Left renal pelvis (tissue), 4 donors: ENCODE measurements at places on chromosomes 1 and 21. TPM values are rescaled to one million over a fixed set of nuclear protein-coding genes. Genes with fewer than 3 reads are reported as not detected.

DNA sequence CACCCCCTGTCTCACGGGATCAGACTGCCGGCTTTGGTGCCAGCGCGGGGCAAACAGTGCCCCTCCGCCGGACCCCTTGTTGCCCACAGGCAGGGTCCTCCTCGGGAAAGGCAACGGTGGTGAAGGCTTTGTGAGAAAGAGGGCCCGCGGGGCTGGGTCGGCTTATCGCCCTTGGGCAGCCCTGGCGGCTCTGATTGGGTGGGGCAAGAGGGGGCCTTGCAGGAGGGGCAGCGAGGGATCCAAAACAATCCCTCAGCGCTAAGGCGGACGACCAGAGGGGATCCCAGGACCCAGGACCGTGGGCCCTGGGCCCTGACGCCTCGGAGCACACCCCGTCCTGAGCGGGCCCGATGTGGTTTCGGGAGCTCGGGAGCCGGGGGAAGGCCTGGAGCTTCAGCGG is 3.9 kb upstream of the ZNF678 start:
- DNase-seq: no peak

DNA sequence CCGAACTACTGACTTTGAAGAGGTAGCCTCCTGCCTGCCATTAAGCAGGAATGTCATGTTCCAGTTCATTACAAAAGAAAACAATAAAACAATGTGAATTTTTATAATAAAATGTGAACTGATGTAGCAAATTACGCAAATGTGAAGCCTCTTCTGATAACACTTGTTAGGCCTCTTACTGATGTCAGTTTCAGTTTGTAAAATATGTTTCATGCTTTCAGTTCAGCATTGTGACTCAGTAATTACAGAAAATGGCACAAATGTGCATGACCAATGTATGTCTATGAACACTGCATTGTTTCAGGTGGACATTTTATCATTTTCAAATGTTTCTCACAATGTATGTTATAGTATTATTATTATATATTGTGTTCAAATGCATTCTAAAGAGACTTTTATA is 159.8 kb upstream of the SGIP1 start:
- no peak for DNase-seq

DNA sequence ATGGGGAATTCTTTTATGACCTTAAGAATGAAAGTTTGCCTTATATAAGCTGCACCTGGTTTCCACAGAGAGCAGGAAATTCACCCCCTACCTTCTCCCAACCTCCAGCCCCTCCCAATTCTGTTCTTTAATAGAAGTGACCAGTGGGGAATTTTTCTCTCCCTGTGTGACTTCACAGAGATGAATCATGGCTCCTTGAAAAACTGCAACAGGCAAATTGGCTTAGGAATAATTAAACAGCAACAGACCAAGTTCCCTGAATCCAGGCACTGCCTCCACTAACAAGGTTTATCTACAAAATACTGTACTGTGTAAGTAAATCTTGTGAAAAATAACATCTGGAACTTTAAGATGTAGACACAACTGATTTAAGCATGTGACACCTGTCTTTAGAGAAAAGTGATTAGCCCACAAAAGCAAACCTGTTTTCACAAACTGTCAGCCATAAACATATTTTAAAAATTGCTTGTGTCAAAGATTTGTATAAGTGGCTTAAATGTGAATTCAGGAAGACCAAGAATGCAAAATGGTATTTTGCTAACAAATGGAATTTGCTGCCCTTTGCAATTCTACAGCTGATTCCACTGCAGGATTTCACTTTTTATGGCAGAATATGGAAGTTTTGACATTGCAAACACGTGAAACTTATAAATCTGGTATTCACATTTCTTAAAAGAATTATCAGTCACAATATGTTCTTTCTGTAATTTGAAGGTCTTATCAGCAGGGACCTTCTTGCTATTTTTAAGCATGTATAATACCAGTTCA is 54.0 kb downstream of the ALG14 start:
- DNase-seq: no peak

GRCh38 chr1:58919226-58919958 is 135.5 kb upstream of the JUN start:
- DNase-seq: no peak

- no peak for DNase-seq
These were observed 320.7 kb downstream of the RRAGC start for GRCh38 chr1:38538834-38539233.

GRCh38 chr1:51916587-51917405 is 38.3 kb upstream of the NRDC start:
- DNase-seq: no peak

- no peak for DNase-seq
These were observed 62.1 kb downstream of the MEF2D start for GRCh38 chr1:156438278-156438987.

DNA sequence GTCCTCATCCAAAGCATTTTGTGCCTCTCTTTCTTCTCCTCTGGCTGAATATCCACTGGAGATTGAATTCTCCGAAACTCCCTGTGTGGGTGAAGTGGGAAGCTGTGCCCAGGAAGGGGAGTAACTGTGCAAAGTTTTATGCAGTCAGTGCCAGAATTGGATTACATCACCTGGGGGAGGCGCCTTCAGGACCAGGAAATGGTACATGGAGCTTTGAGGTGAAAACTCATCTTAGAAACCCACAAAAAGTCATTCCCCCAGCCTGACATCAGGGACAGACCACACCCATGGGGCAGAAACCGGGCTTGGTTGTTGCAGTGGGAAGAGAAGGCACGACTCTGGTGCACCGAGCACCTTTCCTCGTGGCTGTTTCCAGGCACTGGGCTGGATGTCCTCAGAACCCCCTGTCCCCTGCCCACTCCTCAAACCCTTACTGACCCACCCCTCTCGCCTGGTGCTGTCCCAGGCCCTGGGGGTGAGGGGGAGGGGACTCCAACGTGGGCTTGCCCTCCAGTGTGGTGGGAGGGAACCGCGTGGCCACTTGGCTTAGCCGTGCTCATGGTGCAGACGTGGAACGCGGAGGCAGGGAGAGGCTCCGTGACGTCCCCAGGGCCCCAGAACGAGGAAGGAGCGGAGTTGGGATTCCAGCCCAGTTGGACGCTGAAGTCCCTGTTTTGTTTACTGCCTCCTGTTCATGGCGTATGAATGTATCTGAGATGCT is 15.7 kb downstream of the TFF3 start:
- no peak for DNase-seq

DNA sequence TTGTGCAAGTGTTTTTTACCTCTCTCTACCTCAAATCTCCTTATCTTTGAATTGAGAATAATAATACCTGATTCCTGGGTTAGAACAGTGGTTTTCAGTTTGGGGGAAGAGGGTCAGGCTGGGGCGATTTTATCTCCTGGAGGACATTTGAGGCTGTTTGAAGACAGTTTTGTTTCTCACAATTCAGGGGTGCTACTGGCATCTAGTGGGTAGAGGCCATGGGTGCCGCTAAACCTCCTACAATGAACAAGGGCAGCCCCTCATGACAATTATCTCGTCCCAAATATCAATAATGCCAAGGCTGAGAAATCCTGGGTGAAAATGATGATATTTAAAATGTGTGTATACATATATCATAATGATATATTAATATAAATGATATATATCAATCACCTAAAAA is 139.1 kb upstream of the USH2A start:
- no peak for DNase-seq

DNA sequence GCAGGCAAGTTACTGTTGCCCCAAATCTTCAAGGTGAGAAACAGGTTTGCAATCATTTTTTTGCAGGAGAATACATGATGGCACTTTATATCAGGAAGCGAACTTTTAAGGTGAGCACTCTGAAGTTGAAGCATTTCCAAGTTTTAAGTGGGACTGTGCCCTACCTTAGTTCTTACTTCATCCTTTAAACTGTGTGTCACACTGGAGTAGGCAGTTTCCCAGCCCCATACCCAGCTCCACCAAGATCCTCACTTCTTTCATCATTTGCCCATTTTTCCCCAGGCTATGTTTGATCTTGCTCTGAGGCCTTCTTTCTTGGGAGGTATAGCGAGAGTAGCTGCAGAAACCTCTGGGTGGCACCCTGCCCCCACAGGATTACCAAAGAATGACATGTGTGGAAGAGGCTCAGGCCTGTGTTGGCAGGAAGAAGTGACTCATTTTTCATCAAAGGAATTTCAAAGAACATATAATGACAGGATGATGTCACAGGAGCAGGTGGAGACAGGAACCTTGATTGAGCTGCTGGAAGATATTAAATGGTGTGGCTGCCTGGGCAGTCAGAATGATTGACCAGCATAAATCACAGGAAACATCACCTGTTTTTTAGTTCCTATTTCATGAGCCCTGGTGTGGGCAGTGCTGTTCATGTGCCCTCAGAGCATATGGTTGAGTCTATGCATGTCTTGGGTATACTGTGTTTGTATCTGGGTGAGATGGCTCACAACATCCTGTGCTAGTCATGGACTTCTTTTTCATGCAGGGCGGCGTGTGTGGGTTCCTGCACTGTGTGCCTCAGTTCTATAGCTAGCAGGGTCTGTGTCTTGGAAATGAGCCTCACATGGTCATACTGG is 20.8 kb upstream of the MACF1 start:
- DNase-seq: no peak

The MAP10 gene
- polyA plus RNA-seq: 5.1 TPM

The CD164L2 gene
- polyA plus RNA-seq: 0.20 TPM

The SLFNL1 gene
- polyA plus RNA-seq: 1.1 TPM

The NBPF9 gene
- 48.6 TPM for polyA plus RNA-seq

The NHLH2 gene
- polyA plus RNA-seq: not detected

DNA sequence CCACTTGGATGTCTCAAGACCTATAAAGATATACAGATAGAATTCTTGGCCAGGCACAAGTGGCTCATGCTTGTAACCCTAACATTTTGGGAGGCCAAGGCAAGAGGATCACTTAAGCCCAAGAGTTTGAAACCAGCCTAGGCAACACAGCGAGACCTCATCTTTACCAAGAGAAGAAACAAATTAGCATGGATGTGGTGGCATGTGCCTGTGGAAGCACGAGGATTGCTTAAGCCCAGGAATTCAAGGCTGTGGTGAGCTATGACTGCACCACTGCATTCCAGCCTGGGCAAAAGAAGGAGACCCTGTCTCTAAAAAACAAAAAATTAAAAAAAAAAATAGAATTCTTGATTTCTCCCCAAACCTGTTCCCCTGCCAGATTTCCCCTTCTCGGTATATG is 8.3 kb downstream of the ASAP3 start:
- DNase-seq: no peak

The RPE65 gene
- polyA plus RNA-seq: 0.11 TPM

The MYBPH gene
- 0.07 TPM for polyA plus RNA-seq

DNA sequence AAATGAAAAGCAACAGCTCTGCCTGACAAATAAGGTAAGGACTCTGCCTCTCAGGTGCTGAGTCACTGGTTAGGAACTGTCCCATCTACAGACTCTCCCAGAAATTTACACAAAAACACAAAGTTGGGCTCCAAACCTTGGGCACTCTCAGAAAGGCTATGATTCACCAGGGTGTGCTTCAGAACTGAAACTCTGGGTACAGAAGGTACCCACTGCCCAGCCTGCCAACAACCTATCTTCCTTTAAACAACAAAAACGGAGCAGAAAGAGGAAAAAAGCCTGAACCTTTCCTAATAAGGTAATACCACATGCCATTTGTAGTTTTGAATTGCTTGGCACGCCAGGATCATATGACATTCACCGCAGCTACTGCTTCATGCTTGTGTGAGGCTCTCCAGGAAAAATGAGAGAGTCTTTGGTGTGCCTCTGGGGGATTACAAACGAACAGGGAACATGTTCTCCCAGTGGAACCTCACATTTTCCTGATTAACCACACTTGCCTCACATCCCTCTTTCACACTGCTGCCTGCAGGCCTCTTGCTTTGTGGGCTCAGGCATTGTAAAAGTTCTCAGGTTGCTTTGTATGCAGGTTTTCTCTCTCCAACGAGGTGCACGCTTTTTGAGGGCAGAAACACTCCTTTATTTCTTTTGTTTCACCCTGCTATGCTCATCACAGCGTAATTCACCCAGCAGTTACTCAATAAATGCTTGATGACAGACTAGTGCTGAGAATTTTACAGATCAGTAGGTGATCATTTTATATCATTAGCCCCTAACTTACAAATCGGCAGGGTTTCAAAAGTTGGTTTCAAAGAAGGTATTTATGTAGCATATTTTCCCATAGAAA is 65.1 kb downstream of the GADD45A start:
- DNase-seq: no peak

DNA sequence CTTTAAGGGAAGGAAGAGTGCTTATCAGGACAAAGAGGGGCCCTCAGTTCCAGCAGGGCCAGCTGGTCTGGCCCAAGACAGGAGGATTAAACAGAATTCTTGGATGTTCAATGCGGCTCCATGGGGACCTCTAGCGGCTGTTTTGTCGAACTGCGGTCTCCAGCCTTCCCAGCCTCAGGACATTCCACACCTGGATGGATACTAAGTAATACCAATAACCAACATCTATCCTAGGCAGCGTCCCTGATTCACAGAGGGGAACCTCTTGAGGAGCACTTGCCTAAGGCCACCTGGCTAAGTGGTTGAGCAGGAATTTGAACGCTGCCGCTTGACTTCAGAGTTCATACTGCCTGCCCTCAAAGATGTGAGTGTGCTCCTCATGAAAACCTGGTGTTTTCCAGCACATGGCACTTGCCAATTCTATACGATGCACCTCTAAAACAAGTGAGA is 15.5 kb upstream of the CD247 start:
- DNase-seq: peak; percentile 47

- DNase-seq: no peak
These were observed 2.4 kb upstream of the WNT3A start for GRCh38 chr1:228004331-228004855.

DNA sequence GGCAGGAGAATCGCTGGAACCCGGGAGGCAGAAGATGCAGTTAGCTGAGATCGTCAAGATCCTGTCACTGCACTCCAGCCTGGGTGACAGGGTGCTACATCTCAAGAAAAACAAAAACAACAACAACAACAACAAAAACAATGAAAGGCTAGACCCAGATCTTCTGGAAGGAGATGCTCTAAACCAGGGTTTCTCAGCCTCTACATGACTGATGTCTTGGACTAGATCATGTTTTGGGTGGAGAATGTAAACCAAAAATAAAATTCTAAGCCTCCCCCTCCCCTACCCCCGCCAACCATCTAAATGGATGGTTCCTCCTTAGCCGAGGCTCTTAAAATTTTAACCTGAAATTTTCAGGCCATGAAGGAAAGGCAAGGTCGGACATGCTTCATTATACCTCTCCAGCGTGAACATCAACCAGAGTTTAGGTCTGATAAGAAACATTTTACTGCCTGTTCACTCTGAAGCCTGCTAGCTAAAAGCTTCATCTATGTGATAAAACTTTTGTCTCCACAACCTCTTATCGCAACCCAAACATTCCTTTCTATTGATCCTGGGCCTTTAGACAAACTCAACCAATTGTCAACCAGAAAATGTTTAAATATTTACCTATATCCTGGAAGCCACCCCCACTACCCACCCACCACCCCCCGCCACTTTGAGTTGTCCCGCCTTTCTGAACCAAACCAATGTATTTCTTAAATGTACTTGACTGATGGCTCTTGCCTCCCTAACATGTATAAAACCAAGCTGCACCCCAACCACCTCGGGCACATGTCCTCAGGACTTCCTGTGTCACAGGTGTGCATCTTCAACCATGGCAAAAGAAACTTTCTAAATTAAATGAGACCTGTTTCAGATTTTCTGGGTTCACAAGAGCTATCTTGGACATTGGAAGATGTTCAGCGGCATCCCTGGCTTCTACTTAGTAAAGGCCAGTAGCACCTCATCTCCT is 1.9 kb upstream of the CAPN2 start:
- DNase-seq: no peak

GRCh38 chr1:150162862-150163706 is 13.4 kb downstream of the PLEKHO1 start:
- DNase-seq: peak; percentile 92
